ENCODE measurements at places on chromosomes 16 and 17.

DNA sequence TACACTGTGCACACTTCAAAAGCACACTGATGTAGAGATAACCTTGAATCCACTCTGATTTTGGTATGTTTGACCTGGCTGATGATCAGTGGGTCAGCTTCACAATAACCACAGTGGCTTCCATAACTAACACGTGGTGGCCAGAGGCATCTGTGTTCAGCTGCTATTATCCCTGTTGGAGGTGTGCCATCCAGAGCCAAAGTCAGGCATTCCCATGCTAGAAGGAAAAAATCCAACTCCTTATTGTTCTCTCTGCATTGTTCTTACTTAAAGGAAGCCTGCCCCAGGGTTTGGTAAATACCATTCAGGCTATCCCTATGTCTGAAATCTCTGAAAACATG lies 127.3 kb upstream of the MON1B start:
- DNase-seq: no peak

GRCh38 chr16:57477531-57478202 lies 8.6 kb downstream of the DOK4 start:
- DNase-seq: no peak

GRCh38 chr16:50520451-50521245 lies 27.5 kb upstream of the NKD1 start:
- DNase-seq: no peak

- no peak for DNase-seq
Observed at GRCh38 chr17:30520882-30521281, 43.7 kb downstream of the GOSR1 start.

DNA sequence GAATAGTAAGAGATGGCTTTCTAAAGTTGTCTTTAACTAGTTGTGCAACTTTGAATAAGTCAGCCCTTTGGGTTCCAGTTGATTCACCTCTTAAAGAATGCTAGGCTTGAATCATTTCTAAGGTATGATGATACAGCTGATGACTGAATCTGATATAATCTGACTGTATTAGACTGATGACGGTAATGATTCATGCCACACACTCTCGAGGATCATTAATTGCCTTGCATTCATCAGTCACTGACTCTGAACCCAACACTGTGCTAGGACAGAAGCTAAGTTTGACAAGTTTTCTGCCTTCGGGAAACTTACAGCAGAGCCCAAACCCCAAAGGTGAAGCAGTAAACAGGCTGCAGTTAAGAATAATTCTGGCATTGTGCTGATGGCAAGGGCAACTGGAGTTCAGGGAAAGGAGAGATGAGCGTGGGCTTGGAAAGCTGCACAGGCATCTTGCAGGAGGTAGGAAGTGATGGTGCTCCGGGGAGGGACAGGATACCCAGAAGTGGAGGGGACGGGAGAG lies 25.8 kb downstream of the ASIC2 start:
- no peak for DNase-seq
